ENCODE measurements at places on chromosomes 11 and 22.
A peak's percentile ranks its signal among the peaks of the same experiment; 100 is the strongest.

DNA sequence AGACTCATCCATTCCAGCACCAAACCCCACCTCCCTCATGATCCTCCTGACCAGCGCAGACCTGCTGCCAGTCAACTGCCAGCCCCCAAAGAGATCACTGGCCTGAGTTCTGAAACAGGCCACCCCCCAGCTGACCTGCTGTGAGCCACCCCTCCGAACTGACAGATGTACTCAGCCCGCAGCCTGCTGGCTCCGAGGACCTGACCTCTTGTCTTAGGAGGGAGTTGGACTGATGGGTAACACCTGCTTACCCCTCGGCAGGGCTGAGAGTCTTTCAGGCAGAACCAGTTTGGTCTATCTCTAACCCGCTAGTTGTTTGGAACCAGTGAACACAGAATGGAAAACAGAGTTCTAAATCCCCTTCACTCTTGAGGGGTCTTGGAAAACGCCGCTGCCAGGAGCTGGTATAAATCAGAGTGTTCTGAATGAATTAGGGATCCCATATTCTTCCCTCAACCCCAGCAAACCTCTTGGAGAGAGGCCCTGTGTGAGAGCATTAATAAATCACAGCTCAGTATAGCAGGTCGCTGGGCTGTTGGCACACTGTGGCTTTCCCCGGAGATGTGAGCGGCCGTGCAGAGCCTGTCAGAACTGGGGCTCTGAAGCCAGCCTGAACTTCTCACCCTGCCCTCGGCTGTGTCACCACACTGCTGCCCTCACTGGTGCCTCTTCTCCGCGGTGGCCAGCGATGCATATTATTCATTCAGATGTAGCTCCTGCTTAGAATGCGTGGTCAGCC is 165.1 kb upstream of the NCAM1 start:
- no peak for DNase-seq

- DNase-seq = peak; percentile 54
These were observed 51.0 kb upstream of the SEPTIN5 start for GRCh38 chr22:19663286-19663815.

DNA sequence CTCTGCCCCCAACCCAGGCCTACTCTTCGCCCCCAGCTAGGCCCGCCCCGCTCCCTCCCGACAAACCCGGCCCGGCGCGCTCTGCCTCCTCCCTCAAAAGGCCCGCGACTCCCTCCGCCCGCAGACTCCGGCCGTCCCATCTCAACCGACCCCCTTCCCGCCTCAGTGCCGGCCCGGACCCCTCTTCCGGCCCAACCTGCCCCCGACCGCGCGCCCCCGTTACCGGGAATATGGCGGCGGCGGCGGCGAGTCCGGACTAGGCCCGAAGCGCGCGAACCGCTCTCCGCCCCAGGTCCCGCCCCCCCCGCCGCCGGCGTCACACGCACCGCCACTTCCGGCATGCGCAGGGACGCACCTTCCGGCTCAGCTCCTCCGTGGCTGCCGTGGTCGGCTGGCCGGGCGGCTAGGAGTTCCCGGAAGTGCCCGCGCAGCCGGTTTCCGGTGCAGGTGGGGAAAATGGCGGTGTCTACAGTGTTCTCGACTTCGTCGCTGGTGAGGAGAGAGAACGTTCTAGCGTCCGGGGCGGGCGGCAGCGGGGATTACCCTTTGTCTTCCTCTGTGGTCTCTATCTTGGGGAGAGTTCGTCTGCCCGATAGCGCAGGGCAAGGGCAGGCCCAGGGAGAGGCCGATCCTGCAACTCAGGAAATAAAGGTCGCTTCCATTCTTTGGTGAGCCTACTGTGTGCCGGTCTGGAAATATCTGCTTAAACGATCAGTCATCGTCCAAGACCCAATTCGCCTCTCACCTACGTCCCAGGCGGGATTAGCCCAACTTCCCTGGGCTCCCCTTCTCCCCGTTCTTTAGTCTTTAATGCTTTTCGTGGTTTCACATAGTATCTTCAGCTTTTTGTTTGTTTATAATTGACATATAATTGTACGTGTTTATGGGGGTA is at the start of the genes CPSF7 and SDHAF2:
TSS of gene CPSF7 (minus strand) at position 285 of the 892 bp plus-strand sequence. CDS start 740 bp downstream, outside the sequence.
TSS of gene SDHAF2 (plus strand) at position 434 of the 892 bp plus-strand sequence. CDS start at position 457, 23 bp downstream.
- peak; percentile 99 for DNase-seq

- no peak for DNase-seq
These were observed 35.8 kb downstream of the TNRC6B start for GRCh38 chr22:40213478-40213877.

DNA sequence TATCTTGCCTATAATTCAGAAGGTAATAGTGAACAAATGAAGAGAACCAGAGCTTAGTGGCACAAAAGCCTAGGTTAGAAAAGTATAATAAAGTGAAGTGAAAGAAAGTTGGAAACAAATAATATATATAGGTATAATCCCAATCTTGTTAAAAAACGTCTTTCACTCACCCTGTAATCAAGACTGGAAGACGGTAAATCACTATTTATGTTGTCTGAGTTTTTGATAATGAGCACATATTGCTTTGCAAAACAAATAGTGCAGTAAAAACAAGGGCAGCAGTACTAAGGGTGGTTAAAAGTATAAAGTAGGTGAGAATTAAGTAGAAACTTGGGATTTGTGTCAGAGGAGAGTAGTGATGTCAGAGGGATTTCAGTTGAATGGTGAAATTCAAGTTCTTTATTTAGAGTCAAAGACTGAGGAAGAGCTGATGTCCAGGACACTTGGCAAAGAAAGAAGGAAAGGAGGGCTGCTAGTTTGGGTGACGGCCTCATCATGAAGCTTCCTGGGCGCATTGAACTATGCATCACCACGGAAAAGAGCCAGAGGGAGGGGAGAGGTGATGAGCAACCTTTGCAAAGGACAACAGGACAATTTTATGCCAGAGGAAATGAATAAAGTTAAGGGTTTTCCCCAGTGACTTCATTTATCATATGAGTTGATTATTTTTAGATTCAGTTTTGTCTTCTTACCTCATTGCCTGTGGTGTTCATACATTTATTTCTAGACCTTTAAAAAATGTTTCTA is 11.4 kb downstream of the NCAM1 start:
- no peak for DNase-seq

GRCh38 chr22:25566898-25567235 is 2.4 kb downstream of the GRK3 start:
- no peak for DNase-seq

DNA sequence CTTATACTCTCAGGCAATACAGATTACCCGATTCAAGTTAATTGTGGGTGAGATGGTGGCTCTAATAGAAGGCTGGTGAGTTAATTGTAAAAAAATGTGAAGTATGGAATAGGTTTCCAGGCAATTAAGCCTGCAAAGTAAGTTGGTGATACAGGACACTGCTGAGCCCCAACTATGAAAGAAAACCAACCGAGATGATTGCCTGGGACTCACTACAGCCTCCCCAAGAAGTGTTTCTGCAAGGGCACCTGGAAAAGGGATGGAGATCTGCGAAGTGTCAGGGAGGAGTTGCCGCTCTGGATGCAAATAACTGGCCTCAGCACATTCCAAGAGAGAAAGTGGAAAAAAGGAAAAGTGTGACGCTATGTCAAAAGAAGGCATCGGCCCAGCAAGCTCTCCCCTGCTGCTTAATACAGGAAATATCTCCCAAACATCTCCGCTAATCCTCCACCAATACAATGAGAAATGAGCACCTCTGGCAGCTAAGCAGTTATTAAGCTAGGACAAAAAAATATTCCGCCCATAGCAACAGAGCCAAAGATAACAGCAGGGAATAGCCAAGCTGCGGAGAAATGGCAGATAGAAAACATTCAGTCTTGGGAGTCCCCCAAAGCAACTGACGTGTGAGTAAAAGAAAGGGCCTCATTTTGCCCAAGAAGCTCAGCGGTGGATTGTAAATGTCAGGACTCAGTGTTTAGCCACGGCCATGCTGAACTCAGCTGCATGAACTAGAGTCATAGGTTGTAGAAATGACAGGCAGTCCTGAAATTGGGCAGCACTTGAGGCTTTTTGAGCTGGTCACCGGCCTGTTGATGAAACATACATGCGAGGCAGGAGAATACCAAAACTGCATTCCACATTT is 133.7 kb downstream of the SNX19 start:
- no peak for DNase-seq

GRCh38 chr22:40241200-40241763 is 63.6 kb downstream of the TNRC6B start:
- DNase-seq = no peak

- DNase-seq = no peak
These were observed 376.8 kb downstream of the TBC1D22A start for GRCh38 chr22:47139013-47139789.

- DNase-seq = no peak
These were observed 55.5 kb downstream of the CHRDL2 start for GRCh38 chr11:74675761-74676160.

Measured in psoas muscle (tissue), 8 donors.